ENCODE measurements at places on chromosomes 1 and 21.

GRCh38 chr1:42738678-42739226 is 1.3 kb downstream of the CLDN19 start:
- no peak for DNase-seq

- no peak for DNase-seq
These were observed 19.5 kb upstream of the RNF19B start for GRCh38 chr1:32984090-32984454.

GRCh38 chr1:79004916-79005315 is 1.6 kb downstream of the ADGRL4 start:
- no peak for DNase-seq

DNA sequence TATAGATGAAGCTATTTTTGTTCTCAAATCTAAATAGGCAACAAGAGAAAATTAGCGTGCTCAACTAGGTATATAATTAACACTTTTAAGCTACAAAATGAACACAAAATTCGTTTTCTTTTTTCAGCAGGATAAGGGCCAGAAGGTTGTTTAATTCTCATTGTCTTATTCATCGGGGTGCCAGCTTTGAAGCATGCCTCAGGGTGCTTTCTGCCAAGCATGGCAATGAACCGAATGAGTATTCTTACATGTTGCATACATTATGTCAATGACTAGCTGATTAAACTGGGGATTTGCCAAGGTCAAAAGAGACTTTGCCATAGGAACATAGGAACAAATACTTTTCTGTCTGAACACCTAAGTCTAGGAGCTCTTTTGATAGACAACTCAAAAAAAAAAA is 102.0 kb upstream of the MAP1LC3C start:
- no peak for DNase-seq

DNA sequence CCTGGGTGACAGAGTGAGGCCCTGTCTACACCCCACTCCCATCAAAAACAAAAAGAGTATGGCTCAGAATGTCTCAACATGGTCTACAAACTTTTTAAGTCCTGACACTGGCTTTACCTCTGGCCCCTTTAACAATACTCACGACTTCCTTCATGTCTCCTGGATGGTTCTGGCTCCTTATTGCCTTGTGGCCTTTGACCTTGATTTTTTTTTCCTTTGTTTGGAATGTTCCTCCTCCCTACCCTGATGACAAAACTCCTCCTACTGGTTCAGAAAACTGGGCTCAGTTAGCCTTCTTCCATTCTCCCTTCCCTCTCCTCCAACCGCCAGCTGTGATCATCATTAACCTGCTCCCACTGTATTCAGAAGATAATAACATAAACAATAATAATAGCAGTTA is 4.6 kb upstream of the SOAT1 start:
- DNase-seq, result no peak

GRCh38 chr21:16363518-16363917 is 633.7 kb downstream of the USP25 start:
- no peak for DNase-seq

DNA sequence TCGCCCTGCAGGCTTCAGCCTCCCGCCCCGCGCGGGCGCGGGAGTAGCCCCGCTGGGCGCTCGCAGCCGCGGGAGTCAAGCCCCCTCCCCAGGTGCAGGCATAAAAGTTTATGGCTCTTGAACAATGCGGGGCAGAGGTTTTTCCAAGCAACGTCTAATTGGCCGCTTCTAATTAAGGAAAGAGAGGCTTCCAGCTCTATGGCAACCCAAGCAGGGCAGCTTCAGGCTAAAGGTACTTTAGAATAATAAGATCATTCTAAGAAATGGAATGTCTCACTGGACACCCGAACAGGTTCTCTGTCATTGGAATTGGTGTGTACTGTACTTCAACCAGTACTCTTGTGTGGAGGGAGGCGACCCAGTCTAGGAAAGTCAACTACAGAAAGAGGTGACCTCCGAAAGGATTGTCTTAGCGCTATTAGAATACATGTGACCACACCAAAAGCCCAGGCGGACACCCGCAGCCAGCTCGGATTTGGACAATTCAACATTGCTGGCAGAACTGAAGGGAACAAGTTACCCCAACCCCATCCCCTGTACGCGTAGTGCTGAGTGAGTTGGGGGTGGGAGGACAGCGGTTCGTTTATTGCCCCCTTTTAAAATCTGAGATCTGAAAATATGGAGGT is 12.5 kb downstream of the NR5A2 start:
- no peak for DNase-seq

DNA sequence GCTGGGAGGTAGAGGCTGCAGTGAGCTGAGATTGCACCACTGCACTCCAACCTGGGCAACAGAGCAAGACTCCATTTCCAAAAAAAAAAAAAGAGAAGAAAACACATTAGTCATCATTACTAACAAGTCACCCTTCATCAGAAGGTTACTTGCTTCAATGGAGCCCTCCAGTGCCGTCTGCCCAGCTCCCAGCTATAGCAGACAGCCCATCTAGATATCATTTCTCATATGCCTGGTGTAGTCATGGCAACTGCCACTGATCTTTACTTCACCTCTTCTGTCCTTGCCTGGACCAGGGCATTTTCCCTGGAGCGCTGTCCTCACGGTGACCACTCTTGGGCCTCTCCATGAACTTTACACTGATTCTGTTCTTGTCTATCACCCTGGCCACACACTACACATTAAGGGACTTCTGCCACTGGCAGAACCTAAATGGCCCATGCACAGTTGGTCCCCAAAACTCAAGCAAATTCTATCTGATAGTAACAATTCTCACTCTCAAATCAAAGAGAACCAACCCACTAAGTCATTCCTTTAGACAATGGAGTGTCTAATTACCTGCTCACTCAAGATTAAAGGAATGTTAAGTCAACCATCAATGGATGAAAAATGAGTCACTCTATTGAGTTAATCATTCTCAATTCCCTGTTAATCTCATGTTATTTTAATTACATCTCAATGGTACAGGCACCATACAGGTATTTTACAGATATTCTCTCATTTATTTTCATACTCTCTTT is 12.9 kb downstream of the GPA33 start:
- DNase-seq, result no peak

DNA sequence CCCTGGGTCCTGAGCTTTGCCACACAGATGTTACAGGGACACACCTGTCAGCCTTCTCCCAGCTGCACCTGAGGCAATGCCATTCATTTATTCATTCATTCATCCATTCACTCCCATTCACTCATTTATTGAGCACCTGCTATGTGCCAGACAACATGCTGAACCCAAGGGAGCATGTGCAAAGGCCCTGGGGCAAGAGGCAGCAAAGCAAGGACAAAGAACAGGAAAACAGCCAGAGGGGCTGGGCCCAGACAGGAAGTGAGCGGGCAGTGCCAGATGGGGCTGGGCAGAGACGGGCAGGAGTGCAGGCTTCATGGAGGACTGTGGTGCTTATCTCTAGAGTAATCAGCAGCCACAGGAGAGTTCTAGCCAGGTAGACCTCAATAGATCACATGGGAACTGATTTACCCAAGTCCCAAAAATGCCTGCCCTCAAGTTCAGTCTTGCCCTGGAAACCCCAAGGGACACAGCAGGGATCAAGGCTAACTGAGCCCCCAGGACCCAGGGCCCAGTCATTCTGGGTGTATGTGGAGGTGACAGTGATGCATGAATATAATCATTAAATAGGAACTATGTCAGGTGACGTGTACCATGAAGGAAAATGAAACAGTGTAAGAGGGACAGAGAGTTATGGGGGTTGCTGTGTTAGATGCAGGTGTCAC is 530.3 kb downstream of the MATN1 start:
- DNase-seq, result no peak

DNA sequence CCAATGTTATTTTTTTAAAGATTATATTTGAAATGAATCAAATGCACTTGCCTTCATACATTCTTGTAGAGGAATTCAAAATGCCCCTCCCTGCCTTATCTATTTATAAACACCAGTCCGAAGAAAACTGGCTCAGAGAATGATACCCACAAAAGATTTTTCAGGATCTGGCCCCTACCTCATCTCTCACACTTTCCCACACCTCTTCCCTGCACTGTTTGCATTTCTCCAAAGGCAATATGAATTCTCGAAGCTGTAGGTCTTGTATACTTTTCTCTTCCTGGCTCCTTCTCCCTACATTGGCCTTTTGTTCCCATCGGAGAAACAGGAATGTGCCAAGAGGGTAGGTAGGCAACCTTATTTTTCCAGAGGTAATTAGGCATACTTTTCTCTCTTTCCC is 12.0 kb upstream of the CCDC190 start:
- DNase-seq, result no peak

DNA sequence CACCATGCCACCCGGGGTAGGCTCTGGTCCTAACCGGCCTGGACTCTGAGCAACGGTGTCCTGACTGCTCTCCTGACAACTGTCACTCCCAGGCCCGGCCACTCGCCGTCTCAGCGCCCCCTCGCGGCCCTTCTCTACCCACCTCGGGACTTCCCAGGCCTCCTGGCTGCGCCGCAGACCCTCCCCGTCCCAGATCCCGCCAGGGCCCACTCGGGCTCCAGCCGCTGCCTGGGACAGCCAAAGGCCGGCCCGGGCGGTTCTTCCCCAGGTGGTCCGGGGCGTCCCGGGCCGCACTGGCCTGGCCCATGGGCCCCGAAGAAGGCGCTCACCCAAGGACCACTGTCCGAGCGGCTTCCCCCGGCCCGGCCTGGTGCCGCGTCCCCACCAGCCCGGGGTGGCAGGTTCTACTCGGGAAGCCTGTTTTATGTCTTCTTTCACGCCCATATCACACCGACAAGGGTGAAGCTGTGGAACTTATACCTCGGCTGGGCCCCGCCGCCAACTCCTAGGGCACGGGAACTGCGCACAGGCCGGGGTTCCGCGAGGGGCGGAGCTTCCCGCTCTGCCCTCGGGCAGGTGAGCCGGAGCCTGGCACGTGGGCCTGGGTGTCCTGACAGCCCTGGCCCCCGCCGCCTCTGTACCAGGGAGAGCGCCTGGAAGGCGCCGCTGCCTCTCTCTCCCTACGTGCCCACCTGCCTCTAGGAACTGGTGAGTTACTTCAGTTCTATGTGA is 138.3 kb downstream of the TTLL7 start:
- DNase-seq, result peak; percentile 58

Measured in T-helper 2 cell (primary cell).